NCI-H524 treated with DMSO at 0.1 percent for 48 hours (cell line): ENCODE measurements at places on chromosomes 3 and 15.

DNA sequence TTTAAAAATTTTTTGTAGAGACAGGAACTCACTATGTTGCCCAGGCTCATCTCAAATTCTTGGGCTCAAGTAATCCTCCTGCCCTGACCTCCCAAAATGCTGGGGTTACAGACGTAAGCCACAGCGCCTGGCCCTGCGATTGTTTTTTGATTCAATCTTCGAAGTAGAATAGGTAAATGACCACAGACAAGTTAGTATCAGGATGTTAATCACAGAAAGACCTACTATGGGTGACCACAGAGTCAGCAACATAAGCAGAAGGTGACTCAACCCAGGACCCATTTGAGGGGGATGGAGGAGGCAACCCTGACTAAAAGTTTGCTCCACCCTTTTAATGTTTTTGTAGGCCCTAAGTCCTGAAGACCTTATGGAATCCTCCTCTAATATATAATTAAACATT is 10.0 kb upstream of the USP3 start:
- DNase-seq, result no peak

DNA sequence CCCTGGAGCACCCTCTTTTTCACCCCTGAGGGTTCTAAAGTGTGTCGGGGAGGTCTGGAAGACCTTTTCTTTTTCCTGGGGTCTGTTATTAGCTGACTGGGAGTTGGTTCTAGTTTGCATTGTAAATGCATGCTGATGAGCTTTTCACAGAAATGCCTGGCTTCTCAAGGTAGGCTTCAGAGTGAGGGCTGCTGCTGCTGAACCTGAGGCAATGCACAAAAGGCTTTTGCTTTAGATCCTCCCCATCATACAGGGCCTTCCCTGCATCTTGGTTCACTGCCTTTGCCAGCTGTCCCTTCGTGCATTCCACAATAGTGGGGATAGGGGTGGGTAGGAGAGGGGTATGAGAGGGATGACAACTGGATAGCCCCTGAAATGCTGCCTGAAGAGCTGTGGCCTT is 46.6 kb downstream of the FAH start:
- no peak for DNase-seq

- DNase-seq, result peak; percentile 70
Observed at GRCh38 chr3:84194029-84194428, 764.8 kb upstream of the CADM2 start.

DNA sequence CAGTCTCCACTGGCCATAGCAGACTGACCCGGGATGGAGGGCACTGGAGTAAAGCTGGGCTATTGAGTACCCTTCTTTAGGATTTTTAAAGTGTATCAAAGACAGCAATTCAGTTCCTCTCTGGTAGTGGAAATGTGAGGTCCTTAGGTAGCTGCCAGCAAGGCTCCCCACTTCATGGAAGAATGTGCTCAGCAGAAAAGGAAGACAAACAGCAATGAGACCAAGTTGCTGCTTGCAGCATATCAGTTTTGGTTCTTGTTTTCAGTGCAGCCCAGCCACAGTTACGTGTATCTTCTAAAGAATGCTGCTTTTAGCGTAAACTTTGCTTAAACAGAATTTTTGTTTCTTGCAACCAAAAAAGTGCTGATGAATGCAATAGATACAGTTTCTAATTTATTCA is 374.0 kb upstream of the CBLB start:
- DNase-seq, result no peak

DNA sequence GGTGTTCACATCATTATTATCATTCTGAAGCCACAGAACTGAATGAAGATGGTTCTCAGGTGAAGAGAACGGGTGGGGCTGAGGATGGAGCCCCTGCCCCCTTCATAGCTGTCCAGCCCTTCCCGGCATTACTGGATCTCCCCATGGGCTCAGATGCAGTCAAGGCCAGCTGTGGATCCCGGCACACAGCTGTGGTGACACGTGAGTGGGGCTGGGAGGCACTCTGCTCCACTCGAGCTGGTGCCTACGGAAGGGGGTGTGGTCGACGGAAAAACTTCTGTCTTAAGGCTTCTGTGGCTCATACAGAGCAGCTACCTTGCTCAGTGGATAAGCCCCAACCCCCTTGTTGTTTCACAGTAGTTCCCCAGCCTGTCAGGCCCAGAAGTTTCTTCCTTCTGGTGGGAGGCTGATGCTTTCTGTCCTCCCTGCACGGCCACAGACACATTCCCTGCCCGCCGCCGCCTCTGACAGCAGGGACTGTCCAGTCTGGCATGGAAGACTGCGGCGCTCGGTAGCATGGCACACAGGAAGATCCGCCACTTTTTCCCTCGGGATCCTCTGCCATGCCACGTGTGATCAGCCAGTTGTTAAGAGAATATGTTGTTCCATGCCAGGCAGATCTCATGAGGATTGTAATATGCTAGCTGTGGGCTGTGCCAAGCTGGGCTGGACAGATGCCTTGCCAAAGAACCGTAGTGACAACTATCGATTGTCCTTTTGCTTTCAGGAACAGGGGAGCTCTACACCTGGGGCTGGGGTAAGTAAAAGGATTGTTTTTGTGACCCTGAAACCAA is 5.8 kb downstream of the RCCD1 start:
- DNase-seq, result no peak

DNA sequence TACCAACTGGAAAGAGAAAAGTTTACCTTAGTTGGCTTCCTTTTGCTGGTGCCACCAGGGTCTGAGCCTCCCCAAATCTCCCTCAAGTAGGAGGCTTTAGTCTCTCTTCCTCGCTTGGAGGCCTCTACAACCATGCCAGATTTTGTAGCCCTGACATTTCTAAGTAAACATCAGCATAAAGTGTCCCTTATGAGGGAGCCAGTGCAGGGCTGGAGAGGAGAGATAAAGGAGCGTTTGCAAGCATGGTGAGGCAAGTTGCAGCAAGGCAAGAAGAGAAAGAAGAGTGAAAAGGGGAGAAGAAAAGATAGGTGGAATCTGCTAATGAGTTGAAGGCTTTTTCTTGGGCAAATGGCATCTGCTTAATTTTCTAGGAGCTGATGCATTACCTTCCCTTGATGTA is 82.7 kb upstream of the FNDC3B start:
- DNase-seq, result no peak

DNA sequence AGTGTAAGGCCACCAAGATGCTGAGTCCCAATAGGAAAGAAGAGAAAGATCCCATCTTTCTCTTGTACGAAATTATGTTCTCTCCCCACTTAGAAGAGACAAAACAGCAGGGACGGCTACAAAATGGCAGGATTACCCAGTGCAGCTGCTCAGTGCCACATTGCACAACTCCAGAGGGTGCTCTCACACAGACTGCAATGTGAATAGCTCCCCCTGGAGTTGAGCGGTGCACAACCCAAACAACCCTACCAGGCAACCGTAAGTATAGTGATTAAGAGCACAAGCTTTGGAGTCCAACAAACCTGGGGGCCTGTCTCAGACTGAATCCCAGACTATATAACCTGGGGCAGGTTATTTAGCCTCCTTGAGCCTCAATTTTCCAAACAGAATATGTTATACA is 3.1 kb upstream of the BHLHE40 start:
- DNase-seq, result no peak

DNA sequence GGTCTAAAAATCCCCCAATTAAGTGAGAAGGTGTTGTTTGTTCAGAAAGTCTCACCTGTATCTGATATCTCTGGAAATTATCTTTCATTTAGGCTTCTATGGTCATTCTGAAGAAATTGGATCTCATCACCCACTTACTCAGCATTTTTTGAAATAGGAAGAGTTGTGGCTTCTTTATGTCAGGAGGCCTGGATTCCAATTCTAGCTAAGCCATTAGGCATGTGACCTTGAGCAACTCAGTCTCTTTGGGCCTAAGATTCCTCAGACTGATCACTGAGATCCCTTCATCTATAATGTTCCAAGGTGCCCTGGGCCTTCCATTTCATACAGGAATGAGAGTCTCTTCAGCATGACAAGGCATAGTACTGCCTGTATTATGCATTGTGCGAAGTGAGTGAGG is 70.3 kb downstream of the ARHGEF26 start:
- DNase-seq, result no peak

GRCh38 chr3:69309814-69310213 is 76.1 kb downstream of the FRMD4B start:
- DNase-seq, result no peak

- no peak for DNase-seq
Observed at GRCh38 chr3:62768896-62769295, 106.3 kb downstream of the CADPS start.

GRCh38 chr3:51997935-51998596 is 2.4 kb upstream of the RPL29 start:
- DNase-seq, result no peak

- no peak for DNase-seq
Observed at GRCh38 chr3:129100274-129100673, 21.3 kb downstream of the RAB43 start.

- DNase-seq, result no peak
Observed at GRCh38 chr3:66181764-66182163, 39.0 kb upstream of the SLC25A26 start.

DNA sequence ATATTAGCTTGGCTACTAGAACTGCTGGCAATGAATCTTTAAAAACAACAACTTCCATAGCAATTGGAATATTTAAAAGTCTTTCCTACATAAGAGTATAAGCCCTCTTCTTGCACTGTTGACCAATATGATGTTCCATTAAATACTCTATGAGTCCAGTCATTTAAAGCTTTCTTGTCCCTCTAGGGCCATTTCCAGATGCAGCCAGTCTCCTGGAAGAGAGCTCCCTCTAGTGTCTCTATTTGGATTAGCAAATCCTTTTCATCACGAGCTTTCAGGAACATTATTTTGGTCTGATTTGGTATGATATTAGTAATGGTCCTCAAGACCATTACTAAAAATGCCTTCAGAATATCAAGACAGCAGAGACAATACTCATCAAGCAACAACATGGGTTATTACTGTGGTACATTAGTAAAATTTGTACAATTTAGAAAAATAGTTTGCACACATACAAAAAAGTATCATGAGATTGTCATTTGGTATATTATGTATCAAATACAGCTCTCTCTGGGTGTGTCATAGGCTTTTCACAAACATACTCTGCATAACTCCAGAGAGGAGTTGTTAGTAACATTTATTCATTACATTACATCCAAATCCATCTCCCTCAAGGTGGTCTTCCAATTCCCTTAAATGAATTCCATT is 101.3 kb downstream of the DPH6 start:
- no peak for DNase-seq

- DNase-seq, result no peak
Observed at GRCh38 chr3:190498293-190498692, 15.6 kb upstream of the IL1RAP start.

DNA sequence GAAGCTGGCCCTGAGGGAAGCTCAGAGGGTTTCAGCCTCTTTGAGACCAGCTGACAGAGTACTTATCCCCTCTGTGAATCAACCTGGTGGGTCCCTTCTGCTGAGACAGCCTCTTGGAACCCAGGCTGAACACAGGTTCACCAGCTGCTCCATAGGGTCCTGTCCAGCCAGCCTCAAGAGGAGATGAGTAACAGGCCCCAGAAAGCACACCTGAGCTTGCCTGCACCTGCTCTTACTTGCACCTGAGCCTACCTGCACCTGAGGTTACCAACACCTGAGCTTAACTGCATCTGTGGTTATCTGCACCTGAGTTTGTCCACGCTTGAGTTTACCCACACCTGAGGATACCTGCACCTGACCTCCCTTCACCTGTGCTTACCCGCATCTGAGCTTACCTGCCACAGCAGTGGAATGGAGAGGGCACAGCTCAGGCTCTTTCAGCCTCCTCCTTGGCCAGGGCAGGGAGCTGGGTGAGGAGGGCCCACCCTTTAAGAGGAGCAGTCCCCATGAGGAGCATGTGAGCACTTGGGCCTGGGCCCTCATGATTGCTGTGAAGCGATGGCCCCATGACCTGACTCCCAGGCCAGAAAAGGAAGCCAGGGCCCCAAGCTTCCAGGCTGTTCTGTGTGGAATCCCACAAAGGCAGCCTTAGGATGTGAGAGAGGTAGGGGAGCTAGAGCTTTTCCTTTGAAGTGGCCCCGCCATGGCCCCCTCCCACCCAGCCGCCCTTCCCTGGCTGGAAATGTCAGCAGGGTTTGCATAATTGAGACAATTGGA is at the start of gene TRPM1:
TSS of gene TRPM1 (minus strand) at position 464 of the 777 bp plus-strand sequence. CDS start 20,370 bp downstream, outside the sequence.
- no peak for DNase-seq

- DNase-seq, result no peak
Observed at GRCh38 chr3:31499281-31499680, 33.4 kb upstream of the STT3B start.

DNA sequence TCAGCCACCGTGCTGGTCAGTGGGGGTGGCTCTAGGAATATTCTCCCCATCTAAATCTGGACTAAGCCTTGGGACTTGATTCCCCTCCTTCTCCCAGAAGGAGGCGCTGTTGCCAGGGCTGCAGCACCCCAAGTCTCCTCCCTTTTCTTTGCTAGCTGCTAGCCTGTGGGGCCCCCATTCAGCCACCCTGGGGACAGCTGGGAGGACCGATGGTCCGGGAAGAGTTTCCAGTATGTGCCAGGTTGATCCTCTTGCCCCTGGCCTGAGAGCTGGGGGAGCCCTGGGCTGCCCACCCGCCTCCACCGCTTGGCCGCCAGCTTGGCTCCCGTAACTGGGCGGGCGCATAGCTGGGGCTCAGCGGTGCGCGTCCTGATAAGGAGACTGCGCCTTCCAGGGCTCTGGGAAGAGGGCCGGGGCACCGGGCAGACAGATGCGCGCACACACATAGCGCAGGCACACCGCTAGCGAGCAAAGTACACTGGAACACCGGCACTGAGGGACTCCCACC is 4.2 kb downstream of the SMAD6 start:
- no peak for DNase-seq

GRCh38 chr3:35772381-35773015 is 133.2 kb downstream of the ARPP21 start:
- no peak for DNase-seq

DNA sequence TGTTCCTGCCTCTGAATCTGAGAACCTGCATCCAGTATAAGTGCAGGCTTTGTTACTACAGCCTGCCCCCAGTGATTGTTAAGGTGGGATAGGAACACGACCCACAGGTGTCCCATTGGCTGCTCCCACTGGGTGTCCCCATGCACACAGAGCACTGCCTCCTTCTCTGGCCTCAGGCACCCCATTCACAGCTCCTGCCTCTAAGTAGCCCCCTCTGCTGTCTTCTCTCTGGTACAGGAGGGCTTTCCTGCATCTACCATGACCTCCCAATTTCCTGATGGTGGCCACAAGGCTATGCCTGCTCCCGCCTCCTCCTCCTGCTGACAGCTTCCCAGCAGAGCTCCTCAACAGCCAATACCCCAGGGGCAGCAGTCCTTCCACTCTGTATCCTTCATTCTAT is 238.6 kb upstream of the TMC3 start:
- DNase-seq, result no peak

DNA sequence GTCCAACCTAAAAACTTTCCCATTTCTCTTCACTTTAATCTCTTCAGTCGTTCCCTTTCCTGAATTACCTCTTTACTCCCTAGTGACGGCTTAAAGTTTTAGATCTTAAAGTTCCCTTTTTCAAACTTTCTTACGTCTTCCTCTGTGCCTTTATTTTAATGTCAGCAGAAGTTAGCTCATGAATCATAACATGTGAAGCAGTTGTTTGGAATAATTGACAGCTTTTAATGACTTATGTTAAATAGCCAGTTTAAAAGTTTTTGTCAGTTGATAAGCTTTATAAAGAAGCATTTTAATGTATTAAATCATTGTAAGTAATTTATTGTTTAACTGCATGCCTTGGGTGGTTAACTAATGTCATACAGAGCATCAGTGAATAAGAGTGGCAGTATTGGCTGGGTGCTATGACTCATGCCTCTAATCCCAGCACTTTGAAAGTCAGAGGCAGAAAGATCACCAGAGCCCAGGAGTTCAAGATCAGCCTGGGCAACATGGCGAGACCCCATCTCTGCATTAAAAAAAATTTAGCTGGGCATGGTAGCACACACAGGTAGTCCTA is 33.9 kb downstream of the PIK3CA start:
- DNase-seq, result no peak
